ENCODE measurements at places on chromosomes 7 and 10.

DNA sequence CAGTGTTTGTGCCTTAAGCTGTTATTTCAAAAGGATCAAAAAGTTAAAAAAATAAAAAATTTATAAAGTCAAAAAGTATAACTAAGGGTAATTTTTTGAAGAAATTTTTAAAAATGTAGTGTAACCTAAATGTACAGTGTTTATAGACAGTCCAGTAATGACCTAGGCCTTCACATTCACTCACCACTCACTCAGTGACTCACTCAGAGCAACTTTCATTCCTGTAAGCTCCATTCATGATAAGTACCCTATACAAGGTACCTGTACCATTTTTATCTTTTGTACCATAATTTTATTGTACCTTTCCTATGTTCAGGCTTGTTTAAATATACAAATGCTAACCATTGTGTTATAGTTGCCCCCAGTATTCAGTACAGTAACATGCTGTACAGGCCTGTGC, 21.5 kb downstream of the DNAJC9 start:
- no peak for DNase-seq

- DNase-seq, result no peak
Measured at GRCh38 chr7:22278660-22279059, 78.3 kb downstream of the RAPGEF5 start.

DNA sequence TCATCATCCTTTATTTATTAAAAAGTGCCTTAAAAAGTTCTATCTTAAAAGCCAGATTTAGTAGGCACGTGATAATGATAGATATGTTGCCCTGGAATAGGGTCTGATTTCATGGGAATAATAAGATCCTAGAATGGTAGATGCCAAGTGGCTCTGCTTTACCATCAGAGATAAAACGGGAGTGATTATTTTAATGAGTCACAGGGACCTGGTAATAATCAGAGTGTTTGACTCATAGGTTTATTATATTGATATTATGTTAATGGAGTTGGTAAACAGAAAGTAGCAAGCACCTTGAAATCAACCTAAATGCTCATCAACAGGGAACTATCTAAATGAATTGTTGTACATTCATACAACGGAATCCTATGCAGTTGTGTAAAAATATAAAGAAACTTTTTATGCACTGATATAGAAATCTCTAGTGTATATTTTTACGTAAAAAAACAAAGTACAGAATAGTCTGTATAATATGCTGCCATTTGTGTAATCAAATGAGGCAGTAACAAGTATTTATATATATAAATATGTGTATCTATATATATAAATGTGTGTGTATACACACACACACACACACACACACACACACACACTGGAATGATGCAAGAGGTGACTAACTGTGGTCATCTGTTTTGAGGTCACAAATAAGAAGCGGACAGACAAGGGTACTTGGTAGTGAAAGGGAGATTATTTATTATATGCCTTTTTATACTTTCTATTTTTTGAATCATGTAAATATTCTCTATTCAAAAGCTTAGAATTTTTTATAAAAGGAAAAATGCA, 78.6 kb upstream of the DYNC1I1 start:
- no peak for DNase-seq

GRCh38 chr7:128030654-128031611, at the start of gene LRRC4:
Gene LRRC4 (minus strand): TSS chr7:128031437. CDS start chr7:128030640, 797 bp downstream.
- DNase-seq, result no peak

- no peak for DNase-seq
Measured at GRCh38 chr7:15199482-15199881, 296.9 kb upstream of the DGKB start.

DNA sequence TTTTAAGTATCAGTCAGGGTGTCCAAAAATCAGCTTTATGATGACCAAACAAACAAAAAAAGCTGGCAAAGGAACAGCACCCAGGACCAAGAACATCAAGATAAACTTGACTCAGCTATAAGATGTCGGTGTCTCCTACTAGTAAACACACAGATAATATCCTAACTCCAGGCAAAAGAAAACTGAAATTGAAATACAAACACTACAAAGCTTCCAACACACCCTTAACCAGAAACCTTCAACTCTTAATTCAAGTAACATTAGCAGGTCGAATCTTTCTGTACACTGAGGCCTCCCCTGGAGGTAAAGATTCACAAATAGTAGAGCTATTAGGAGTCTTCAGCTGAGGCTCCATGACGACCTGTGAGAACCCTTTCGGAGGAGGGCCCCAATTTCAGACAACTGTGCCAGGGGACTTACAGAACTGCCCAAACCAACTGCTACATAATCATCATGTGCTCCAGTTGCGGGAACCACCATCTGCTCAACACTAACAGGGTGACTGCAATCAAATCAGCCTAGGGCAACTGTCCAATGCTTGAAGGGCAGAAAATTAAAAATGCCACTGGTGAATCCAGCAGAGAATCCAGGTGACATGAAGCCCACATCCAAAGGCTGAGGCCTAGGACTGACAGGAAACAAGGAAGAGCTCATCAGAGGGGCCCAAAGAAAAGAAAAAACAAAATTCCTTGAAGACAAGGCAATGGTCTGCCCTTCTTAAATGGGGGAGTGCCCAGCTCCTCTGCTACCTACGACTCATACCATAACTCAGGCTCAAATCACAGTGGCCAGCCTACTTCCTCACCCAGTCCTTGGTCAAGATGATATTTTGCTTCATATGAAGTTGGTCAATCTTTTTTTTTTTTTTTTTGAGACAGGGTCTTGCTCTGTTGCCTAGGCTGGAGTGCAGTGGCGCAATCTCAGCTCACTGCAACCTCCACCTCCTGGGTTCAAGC, 20.0 kb downstream of the XPNPEP1 start:
- DNase-seq, result no peak

DNA sequence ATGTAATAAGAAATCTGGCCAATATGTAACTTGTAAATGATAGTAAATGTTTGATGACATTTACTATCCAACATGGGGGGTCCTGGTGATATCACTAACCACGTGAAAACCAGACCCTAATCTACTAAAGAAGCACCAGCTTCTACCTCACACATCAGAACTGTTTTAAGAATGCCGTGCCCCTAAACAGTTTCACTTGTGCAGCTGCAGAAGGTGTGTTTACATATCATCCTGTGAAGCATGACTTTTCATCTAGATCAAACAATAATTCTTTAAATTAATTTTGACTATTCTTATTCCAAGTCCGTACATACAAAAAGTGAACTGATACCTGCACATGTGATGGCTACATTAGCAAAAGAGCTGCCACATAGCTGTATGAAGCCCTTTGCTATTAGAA, 61.0 kb downstream of the STEAP1B start:
- no peak for DNase-seq

DNA sequence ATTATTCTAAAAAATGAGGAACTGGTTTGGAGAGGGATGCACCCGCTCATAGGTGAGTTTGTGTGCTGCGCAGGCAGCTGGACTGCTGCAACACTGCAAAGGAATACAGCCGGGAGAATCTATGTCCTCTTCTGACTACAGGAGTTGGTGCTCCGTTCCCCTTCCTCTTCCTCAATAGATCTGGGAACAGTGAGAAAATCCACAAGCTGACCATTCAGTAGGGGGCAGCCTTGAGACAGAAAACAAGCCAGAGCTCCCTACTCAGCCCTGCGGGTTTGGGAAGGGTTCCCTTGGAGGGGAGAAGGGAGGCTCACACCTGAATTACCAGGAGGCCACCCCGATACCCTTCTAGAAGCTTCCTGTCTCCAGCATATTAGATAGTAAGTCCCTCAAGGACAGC, 87.3 kb upstream of the FOXI2 start:
- no peak for DNase-seq

DNA sequence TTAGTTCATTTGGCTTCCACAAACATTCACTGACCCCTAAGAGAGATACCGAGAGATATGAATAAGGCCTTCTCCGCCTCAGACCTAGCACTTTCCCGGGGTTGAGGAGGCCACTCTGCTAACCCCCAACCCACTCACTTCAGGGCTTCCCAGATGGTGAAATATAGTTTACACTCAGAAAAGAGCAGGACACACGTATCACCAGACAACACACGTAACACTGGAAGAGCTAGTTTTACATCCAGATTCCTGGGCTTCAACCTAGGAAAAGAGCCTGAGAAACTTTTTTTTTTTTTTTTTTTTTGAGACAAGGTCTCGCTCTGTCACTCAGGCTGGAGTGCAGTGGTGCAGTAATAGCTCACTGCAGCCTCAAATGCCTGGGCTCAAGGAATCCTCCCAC, 15.2 kb upstream of the DLG5 start:
- no peak for DNase-seq

- DNase-seq, result no peak
Measured at GRCh38 chr7:129882531-129882930, 70.2 kb downstream of the UBE2H start.
